ENCODE measurements at places on chromosomes 2 and 18.

DNA sequence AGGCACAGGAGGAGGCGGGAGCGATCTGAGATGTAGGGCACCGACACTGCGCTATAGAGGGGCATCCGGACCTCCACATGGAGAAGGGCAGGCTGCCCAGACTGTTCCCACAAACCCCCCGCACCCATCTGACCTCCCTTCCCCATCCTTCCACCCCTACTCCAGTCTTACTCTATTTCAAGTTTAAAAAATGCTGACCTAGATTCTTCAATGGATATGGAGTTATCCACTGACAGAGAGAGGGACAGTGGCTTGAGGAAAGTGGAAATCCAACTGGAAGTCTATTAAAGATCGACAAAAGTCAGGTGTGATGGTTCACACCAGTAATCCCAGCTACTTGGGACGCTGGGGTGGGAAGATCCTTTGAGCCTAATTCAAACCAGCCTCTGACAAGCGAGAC, 5.1 kb upstream of the DGUOK start:
- no peak for DNase-seq

DNA sequence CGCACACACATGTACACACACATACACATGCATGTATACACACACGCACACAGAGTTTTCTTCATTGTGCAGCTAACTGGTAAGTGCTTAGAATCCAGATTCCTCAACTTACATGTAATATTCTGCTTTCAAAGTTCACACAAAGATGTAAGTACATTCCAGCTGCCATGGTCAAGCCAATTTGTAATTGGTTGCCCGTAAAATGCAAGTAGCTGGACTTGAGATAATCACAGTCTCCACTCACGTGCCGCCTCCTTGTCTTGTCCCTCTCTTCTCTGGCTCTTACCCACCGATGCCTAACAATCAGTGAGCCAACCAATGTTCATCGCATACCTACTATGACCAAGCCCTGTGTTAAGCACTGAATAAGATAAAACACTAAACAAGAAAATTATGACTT, 77.8 kb downstream of the SOCS6 start:
- no peak for DNase-seq

DNA sequence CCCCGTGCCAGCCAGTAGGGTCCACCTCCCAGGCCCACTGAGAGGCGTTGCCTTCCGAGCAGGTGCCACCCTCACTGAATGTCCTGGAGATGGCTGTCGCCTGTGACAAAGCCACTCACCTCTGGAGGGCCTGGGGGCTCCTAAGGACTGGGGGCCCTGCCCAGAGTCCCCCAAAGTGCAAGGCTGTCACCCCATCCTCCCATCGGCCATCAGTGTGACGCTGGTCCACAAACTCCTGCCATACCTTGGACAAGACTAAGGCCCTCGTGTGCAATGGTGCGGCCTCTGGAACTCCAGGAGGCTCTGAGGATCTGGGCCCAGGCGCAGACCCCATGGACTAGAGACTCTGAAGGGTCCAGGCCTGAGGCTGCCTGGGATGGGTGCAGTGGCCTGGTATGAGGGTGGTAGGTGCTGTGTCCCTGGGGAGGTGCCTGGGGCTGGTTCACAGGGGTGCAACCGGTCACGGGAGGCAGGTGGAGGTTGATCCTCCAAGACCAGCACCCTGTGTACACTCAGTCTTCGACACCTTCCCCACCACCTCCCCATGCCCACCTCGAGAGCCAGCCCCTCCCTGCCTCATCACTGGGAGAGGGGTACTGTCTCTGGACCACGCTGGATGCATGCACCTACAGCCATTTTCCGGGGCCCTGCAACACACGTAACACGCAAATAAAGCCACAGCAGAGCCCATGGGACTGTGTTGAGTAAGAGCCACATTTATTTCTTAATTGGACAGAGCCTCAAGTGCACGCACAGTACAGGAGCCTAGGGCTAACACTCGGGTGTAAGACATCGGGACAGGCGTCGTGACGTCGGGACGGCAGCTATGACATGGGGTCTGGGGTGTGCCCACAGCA, 21.6 kb downstream of the AQP12A start:
- DNase-seq, result no peak

DNA sequence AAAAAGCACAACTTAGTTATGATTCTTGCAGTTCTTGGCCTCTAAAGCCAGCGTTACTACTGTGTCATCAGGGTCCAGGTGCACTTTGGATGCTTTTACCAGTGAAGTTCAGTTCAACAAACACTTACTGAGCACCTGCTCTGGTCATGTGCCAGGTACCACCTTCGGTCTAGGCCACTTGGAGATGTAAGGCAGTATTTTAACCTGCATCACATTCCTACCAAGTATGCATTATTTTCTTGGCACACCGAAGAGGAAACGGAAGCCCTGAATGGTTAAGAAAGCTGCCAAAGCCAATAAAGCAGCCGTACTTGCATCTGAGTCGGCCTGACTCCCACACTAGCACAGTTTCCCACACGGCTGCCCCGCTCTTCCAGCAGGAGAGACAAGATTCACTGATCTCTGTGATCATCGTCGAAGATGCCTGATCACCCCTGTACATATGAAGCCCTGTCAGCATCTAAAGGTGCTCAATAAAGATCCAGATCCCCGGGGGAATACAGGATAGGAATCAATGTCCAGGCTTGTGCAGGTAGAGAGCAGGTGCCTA, 427.1 kb downstream of the EIPR1 start:
- no peak for DNase-seq

- DNase-seq, result no peak
These were observed 281.8 kb upstream of the ZEB2 start for GRCh38 chr2:144801766-144802165.

- peak; percentile 3 for DNase-seq
These were observed 182.3 kb downstream of the INO80D start for GRCh38 chr2:205903549-205904129.

- DNase-seq, result no peak
These were observed 45.6 kb downstream of the MTCL1 start for GRCh38 chr18:8750954-8751415.

GRCh38 chr18:3706279-3707097, 256.5 kb downstream of the TGIF1 start:
- peak; percentile 83 for DNase-seq

- no peak for DNase-seq
These were observed 689.4 kb downstream of the ZEB2 start for GRCh38 chr2:143830476-143830875.

GRCh38 chr2:181904022-181904632, 12.6 kb downstream of the ITPRID2 start:
- DNase-seq, result no peak

- no peak for DNase-seq
These were observed 274.2 kb downstream of the DYSF start for GRCh38 chr2:71727562-71727961.

- DNase-seq, result peak; percentile 73
These were observed 104.5 kb downstream of the MEIS1 start for GRCh38 chr2:66539452-66539851.

DNA sequence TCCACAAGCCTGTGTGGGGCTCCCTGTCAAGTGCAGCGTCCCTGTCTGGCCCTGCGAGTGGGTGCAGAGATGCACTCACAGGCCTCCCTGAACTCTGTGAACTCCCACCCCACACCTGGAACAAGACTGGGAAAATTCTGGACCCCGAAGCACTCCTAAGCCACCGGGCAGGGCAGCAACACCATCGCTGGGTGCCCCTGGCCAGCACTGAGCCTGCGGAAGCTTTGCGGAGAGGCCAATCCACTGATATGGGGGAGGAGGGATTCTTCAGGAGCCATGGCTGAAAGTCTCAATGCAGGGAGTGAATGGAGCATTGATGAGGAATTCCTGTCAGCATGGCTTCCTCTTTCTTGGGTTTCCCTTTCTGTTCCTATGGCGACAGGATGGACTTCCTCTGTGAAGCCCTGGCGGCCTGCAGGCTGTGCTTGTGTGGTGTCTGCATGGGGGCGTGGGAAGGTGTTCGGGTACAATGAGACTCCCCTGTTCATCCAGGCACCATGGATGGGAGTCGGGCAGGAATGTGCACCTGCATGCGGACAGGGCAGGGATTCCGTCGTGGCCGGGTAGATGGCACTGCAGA, 15.1 kb downstream of the TRIB2 start:
- DNase-seq, result peak; percentile 66

GRCh38 chr2:138485019-138485418, 16.6 kb upstream of the SPOPL start:
- DNase-seq, result no peak

DNA sequence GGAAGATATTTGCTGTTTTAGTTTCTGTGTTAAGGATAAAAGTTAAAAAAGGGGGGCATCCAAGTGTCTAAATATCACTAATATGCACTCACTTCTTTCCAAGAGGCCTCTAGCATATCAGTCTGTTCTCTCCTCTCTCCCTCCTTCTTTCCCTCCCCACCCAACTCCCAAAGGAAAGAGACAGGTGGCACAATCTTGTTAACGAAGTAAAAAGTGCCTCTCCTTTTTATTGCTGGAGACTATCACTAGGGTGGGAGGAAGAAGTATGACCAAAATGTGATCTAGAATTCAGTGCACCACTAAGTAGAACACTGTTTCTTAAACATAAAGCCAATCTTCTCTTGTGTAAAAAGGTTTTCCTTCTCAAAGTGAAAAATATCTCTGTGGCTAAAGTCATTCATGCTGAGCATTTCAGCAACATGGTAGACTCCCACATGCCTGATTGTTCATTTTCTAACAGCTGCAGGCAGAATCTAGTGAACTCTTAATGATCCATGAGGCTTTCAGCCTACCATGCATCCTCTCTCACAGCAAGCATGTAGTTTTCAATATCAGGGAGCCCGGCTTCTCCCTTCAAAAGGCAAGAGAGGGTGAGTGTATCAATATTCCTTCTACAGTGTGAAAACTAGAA, 39.5 kb downstream of the RNU4ATAC start:
- no peak for DNase-seq

DNA sequence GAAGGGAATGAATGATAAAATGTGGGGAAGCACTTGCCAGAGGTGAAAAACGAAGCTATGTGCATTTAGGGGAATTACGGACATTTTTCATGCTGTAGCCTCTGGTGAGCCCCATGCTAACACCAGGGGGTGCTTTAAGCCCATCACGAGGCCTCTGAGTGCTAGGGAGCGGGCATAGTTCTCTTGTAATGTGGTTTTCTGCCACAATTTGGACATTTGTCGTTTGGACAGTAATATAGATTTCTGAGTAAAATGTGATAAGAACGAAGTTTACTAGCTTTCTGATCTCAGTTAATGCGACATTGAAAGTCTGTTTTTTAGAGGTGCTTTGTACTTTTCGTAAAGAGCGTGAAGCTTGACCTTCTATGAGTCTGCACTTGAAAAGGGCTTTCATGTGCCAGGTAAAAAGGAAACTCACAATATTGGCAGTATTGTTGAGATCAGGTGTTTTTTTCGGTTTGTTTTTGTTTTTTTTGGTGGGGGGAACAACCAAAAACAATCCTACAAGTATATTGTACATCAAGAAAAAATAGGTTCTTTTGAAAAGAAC, 50.6 kb downstream of the TRAF3IP1 start:
- DNase-seq, result peak; percentile 76

DNA sequence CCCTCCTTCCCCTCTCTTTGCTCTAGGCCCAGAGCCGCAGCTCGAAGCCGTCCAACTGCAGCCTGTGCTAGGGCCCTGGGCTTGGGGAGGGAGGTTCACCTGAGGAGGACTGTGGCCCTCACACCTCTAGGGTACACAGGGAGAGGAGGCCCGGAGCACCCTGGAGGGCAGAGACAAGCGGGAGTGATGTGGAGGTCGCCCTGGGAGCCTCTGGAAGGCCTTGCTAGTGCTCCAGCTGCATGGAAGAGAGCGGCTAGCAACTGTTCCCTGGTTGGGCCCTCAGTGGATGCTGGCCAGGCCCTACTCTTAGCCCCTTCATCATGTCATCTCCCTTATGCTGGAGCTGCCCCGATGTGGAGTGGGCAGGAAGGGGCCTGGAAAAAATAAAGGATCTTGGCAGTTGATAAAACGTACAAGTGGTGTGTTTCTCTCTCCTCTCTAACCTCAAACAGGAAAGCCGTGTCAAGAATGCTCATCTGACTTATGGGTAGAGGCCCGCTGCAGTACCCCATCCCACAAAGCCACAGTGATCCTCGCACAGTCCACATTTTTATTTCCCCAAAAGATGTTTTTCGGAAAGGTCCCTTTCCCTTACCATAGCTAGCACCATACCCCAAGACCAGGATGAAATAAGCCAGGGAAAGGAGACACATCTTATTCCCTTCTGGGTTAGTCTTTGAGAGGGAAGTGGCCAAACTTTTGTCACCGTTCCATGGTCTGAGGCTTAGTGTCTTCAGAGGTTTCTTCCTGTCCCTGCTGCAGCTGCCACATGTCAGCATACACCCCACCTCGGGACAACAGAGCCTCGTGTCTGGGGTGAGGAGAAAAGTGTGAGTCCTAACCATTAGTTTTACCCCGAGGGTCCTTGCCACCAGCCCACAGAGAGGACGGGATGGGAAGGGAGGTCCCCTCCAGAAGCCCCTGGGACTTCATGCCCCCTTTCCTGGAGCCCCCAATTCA, 2.9 kb downstream of the ZFAND2B start:
- DNase-seq, result peak; percentile 73

GRCh38 chr2:41334159-41334558, 713.7 kb upstream of the PKDCC start:
- no peak for DNase-seq

DNA sequence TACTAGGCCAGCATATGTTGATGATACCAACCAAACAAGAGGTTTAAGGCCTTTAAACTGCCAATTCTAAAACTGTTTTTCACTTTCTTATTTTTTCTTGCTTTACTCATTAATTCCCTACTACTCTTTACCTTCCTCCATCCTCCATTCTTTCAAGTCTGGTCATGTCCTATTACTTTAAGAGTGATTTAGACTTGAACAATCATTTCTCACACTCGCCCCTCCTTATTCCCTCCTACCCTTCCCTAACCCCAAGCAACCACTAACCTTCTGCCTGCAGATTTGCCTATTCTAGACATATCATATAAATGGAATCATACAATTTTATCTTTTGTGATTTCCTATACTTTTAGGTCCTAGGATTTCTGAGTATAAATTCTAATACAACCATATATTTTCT, 127.7 kb downstream of the USP34 start:
- no peak for DNase-seq

GRCh38 chr18:74493689-74494088, 2.5 kb upstream of the CNDP2 start:
- DNase-seq, result peak; percentile 76

DNA sequence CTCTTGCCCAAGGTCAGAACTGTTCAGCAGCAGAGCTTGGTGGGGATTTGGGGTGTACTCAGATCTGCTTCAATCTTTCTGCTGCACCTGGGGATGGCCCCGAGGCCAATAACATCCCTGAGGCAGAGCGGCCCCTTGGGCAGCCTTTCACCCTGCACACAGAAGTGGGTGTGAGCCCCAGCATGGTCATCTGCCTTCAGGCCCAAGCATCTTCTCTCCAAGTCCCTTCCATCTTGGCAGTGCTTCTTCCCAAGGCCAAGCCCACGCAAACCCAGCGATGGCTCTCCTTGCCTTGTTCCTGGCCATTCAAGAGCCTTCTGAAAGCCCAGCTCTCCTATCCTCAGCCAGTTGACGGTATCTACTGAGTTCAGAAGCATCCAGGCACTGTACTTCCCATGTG, 172.9 kb downstream of the INHBB start:
- DNase-seq, result no peak

GRCh38 chr2:109258376-109258775, 129.4 kb downstream of the SH3RF3 start:
- no peak for DNase-seq

GRCh38 chr2:12314127-12314760, 402.5 kb upstream of the TRIB2 start:
- no peak for DNase-seq

- DNase-seq, result no peak
These were observed 55.1 kb upstream of the SLC66A3 start for GRCh38 chr2:11100130-11100529.
